ENCODE measurements at places on chromosomes 4 and X.
A peak's percentile ranks its signal among the peaks of the same experiment; 100 is the strongest.

- no peak for DNase-seq
Measured at GRCh38 chr4:159178979-159179969, 76.4 kb downstream of the RAPGEF2 start.

GRCh38 chrX:17735406-17735805 is 1.9 kb upstream of the SCML1 start:
- DNase-seq: no peak

DNA sequence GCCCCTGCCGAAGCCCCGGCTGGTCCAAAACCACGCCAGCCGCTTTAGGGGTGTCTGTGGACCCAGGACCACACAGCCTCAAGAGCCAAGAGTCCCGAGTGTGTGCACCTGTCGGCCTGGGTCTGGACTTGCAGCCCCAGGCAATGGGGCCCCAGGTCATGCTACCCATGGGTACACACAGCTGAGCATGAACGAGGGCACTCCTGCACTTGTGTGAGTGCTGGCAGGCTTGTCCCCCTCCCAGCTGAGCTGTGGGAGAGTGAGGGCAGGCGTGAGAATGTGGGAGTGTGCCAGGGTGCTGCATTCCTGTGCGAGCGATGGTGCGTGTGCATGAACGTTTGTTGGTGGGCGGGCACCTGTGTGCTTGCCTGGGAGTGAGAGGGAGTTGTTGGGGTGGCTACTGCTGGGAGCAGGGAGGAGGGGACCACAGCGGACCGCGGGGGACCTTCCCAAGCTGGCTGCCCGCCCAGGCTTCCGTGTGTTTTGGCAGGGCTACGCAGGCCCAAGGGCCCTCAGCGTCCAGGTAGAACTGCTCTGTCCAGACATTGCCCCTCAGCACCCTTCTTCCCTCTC is 30.8 kb downstream of the BLOC1S4 start:
- no peak for DNase-seq

GRCh38 chrX:40108162-40108958 is 10.6 kb upstream of the BCOR start:
- DNase-seq: no peak

DNA sequence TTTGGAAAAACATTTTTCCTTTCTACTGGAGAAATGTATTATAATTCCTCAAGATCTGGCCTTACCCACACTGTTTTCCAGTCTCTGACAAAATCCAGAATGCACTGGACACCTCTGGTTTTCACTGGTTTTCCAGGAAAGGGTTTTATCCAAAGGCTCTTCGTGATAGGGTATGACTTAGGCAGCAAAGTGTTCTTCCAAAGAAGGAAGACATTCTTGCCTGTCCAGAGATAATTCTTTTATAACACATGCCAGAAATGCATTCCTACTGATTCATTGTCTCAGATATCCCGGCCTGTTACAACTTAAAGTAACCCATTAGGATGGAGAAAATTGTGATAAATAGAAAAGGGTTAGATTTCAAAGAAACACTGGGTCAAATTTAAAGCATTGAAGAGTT is 2343.1 kb downstream of the PCDH7 start:
- no peak for DNase-seq

DNA sequence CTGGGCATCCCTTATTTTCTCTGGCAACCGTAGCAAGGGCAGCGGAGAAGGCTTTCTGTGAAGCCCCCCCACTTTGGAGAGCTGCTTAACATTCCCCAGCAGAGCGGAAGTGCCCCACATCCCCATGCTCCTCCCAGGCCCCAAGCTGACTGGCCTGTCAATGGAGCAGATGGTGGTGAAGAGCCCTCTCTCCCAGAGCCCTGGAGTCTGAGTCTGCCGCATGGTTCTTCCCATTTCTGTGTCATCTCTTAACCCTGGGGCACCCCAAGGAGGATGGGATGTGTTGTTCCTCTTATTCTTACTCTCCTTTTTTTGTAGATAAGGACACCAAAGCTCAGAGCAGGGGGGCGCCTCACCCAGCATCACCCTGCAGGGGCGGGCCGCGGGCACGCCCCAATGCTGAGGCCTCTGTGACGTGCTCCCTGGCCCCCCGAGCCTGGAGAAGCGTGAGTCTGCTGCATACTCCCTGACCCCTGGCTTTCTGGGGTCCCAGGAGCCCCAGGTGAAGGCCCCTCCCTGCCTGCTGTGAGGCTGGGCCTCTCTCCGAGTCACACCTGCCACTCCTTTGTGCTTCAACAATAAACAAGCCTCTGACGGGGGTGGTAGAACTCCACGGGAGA is 35.9 kb downstream of the ADRA2C start:
- DNase-seq: no peak

- DNase-seq: peak; percentile 53
Measured at GRCh38 chr4:6674500-6675149, 19.1 kb upstream of the S100P start.

DNA sequence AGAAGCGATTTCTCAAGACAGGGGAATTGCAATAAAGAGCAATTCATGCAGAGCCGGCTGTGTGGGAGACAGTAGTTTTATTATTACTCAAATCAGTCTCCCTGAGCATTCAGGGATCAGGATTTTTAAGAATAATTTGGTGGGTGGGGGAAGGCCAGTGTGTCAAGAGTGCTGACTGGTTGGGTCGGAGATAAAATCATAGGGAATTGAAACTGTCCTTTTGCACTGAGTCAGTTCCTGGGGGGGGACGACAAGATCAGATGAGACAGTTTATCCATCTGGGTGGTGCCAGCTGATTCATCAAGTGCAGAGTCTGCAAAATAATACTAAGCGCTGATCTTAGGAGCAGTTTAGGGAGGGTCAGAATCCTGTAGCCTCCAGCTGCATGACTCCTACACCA is 502.4 kb downstream of the NLGN4X start:
- DNase-seq: no peak

- no peak for DNase-seq
Measured at GRCh38 chr4:38040619-38041018, 80.4 kb downstream of the PTTG2 start.

Data from stimulated activated CD4-positive, alpha-beta T cell treated with anti-CD3 and anti-CD28 coated beads, TNF-alpha, amount 100 ng/mL, for 4 hours (primary cell).